MCF 10A (cell line): ENCODE measurements at places on chromosomes 11 and 22. TPM values are rescaled to one million over a fixed set of nuclear protein-coding genes. Genes with fewer than 3 reads are reported as not detected.
A peak's percentile ranks its signal among the peaks of the same experiment; 100 is the strongest.

The MS4A2 gene
- not detected in 2 replicates for total RNA-seq

GRCh38 chr11:72668629-72669347 is 5.4 kb downstream of the PDE2A start:
- no peak for DNase-seq

DNA sequence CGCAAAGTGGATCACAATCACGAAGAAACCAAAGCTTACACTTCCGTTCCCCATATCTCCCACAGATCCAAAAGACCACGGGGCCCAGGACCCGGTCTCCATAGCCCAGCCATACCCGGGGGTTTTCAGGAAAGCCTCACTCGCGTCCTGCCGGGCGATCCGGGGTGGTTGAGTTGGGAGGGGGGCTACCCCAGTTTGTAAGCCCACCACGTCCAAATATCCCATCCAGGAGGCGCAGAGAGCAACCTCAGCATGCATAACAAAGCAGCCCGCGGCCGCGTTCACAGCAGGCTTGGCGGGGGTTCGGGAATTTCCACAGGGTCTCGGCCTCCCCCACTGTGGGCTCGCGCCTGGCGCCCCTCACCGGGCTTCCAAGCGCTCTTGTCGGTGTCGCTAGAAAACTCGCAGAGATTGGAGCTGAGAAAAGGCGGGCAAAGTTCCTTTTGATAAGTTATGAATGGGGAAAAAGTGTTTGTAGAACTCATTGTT is 9.5 kb downstream of the SDF2L1 start:
- DNase-seq, result no peak

- no peak for DNase-seq
Measured at GRCh38 chr11:19694796-19695345, 17.8 kb upstream of the NAV2 start.

The FADS2 gene
- total RNA-seq, result 7.5 and 20.6 TPM in 2 replicates

- DNase-seq, result no peak
Measured at GRCh38 chr11:60377401-60378136, 763 bp upstream of the MS4A7 start.

GRCh38 chr11:117026593-117027330 is 71.5 kb downstream of the SIK3 start:
- peak; percentile 64 for DNase-seq

The LSP1 gene
- 3.3 and 3.7 TPM in 2 replicates for total RNA-seq

DNA sequence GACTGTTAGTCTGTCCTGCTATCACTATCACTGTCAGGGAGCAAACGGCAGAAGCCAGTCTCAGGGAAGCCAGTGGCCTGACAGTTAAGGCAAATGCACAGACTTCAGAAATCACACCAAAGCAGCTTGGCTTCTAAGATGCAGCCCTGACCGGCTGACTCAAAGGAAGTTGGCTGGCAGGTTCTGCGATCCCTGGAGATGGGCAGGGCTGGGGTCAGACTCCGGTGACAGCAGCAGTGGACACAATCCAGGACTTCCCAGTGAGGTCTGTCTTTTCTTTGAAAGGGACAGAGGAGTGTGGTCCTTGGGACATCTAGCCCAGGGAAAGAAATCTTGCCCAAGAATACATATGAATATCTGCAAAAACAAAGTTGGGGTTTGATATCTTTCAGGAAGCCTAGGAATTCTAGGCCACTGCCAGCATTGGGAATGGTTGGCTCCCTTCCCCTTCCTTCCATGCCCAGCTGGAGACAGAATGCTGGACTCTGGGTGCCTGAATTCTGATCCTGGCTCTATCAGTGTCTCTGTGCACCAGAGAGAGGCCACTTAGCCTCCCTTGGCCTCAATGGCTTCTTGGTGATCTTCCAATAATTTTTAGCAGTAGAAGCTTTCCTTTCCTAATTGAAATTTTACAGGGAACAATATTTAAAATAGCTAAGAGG is 108.9 kb downstream of the KIRREL3 start:
- DNase-seq, result no peak

DNA sequence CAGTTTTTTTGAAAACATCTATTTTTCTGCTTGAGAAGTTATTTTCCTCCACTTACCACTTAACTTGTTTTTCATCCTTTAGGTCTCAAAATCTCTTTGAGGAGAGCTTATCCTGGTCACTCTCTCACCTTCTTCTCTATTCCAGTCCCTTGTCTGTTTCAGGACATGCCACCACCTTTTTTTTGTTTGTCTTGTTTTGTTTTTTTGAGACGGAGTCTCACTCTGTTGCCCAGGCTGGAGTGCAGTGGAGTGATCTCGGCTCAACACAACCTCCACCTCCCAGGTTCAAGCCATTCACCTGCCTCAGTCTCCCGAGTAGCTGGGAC is 4.6 kb upstream of the BCL2L13 start:
- no peak for DNase-seq

- peak; percentile 86 for DNase-seq
Measured at GRCh38 chr22:41181349-41182241, 23.5 kb upstream of the L3MBTL2 start.

DNA sequence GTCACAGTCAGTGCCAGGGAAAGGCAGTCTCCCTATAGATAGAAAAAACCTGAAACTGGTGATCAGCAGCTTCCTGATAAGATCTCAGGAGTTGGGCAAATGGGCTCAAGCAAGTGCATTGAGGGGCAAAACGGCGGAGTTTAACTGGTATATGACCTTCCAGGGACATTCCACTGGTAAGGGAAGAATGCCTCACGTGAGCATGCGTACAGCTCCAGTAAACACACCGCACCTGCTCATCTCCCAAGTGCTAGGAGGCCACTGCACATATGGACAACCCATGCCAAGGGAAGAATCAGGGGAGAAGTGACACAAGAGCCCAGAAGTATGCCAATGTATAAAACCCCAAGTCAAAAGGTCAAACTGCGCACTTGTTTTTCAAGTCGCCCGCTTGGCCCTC is 11.6 kb downstream of the HEPHL1 start:
- DNase-seq, result no peak

DNA sequence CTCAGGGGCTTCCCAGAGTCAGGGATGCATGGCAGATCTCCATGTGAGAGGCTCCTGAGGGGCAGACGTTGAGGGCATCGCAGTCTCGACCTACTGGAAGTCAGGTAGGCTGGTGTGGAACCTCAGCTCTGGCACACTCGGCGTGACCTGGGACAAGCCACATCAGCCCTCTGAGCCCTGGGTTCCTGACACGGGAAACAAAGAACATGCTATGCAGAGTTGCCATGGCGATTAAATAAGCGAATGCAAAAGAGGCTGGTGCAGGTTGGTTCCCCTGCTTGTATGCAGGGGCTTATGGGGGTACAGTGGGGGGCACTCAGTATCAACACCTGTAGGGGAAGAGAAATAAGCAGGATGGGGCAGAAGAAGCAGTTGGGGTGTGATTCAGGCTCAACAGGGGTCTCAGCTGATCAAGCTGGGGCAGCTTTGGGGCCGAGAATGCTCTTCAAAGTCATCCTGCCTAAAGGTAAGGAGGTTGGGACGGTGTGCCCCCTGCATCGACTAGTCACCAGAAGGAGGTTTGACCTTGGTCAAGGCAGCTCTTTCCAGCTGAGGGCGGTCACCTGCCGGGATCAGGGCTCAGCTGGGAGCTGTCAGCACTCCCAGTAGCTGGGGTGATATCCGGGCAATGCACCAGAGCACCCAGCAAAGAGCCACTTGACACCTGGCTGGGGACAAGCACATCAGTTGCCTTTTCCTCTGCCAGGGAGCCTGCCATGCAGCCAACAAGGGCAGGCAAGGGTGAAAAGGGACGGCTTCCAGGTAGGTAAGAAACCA is 442.7 kb downstream of the MIAT start:
- DNase-seq, result no peak

DNA sequence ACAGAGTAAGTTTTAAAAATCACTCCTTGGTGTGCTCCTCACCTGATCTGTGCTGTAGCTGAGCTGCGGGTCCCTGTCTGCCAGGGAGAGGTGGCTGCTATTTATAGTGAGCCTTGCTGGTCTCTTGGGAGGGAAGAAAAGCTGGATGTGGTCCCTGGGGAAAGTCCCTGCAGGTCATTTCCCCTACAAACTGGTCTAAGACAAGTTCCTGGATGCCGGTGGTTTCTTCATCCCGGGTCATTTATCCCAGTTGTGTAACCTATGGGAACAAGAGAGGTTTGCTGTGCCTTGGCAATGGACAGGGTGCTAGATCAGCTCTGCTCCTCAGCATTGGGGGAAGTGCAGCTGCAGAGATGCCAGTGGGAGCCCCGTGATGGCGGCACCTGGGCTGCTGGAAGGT is at the start of gene SAA2:
Gene SAA2 (minus strand): TSS at position 108 of the 400 bp plus-strand sequence. CDS start 657 bp downstream, outside the sequence.
- DNase-seq, result peak; percentile 85

The YWHAH gene
- 64.2 and 79.9 TPM in 2 replicates for total RNA-seq

The FDXACB1 gene
- total RNA-seq, result 0.79 and 1.0 TPM in 2 replicates

The MED17 gene
- 42.2 and 43.9 TPM in 2 replicates for total RNA-seq

The HNRNPUL2 gene
- total RNA-seq, result 36.4 and 36.6 TPM in 2 replicates

The C22orf31 gene
- total RNA-seq, result not detected in 2 replicates

The APOBEC3B gene
- total RNA-seq, result 1.0 and 1.1 TPM in 2 replicates

GRCh38 chr22:21978564-21979386 is 3.8 kb downstream of the TOP3B start:
- no peak for DNase-seq

DNA sequence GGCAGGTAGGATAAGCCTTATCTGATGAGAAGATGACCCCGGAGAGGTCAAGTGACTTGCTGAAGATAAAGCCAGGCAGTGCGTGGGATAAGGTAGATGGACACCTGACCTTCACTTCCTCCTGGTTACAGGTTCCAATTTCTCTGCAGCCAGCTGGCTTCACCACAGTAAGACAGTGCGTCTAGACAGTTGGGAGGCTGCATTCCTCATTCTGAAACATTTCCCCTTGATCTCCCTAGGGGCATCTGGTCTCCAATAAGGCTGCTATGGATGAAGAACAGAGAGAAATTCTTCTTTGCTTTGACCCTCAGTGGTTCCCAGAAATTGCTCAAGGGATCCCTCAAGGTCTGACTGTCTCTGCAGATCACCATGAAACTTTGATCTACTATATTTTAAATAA is 211.3 kb downstream of the MYO18B start:
- no peak for DNase-seq

DNA sequence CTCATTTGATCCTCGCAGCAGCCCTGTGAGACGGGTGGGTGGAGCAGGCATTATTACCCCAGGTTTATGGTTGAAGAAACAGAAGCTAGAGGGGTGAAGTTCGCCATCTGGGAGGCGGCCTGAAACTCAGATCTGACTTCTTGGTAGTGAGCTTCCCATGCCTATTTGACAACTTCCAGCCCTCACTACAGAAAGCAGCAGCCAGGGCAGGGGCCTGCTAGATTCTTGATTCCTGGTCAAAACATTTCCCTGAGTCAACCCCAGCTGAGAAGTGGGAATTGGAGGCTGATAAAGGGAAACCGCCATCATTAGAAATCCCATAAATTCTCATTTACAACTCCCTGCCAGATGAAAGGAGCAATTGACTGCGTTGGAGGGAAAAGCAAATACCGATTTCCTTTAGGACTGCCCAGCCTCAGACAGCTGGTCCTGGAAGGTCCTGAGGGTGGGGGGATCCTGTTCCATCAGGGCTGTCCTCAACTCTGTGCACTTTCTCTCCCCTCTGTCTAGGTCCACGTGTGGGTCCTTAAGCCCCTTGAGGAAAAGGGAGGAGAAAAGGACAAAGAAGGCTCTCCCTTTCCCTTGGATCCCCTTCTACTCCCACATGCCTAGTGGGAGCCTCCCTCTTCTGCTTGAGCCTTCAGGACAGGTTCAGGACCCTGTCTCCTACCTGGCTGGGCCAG is 10.2 kb upstream of the NECTIN1 start:
- DNase-seq, result no peak

DNA sequence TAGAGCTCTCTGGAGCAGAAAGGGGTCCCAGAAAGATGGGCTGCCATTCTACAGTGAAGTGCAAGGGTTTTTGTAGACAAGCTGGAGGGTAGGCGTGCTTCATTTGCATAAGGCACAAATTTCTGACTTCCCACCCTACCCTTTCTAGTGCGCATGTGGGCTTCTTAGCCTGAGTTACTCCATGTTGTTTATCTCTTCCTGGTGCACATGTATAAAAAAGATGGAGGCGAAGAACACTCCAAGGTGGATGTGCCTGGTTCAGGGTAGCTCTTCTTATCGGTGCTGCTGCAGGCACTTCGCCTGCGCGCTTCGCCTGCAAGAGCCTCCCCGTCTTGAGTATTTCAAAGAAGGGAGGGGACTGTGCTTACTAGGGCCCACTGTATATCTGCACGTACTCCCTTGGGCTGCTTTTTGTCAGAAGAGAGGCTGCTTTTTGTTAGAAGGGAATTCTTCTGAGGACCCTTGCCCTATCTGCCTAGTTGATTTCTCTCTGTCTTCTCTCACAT is 1047.3 kb upstream of the CNTN5 start:
- no peak for DNase-seq

The OAF gene
- 21.6 and 34.8 TPM in 2 replicates for total RNA-seq

DNA sequence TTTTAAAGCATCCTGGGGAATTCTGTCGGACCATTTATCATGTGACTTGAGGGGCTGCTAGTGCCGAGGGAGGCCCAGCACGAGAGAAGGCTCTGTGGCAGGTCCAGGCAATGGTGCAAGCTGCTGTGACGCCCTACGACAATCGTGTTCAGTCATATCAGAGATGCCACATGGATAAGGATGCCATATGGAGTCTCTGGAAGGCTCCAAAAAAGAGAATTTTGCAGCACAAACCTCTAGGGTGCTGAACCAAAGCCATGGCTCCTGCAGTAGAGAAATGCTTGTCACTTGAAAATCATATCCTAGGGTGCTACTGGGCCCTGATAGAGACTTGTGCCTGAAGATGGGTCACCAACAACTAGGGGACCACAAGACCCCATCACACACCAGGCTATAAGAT is 6.7 kb upstream of the CD6 start:
- no peak for DNase-seq

DNA sequence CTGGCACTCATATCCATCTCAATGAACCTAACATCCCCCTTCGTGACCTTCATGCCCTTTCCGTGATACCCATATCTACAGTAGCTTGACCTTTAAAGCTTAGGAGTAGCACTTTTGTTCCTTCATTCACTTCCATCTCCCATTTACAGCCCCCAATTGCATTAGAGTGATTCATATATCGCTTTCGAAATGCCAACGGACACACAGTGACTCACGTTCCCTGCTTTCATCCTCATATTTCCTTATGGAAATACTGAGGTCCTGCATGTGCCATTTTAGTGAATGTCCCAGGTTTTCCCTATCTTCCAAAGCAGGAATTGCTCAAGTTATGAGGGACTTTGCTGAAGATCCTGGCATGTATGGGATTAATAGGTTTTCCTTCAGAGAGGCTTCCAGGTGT is 44.3 kb upstream of the CEP126 start:
- DNase-seq, result peak; percentile 82

GRCh38 chr22:22817468-22818201 is 70.0 kb upstream of the IGLL5 start:
- DNase-seq, result no peak

GRCh38 chr11:72792437-72793021 is 1.3 kb downstream of the STARD10 start:
- DNase-seq, result no peak

DNA sequence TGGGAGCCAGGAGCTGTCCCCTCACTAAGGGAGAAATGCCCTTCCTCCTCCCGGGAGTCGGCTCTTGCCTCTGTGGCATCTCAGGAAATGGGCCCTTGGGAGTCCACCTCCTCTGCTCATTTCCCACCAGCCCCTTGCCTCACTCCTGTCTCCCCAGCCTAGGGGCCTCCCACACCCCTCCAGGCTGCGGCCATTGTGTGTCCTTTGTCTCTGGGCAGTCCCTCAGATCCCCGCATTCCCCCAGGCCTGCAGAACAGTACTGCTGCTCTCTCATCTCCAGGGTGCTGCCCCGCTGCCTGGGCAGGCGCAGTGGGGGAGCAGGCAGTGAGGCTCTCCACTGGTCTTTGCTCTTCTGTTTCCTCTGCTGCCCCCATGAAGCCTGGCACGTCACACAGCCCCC is 25.0 kb downstream of the ADA2 start:
- DNase-seq, result no peak

The SLC2A11 gene
- 9.6 and 11.3 TPM in 2 replicates for total RNA-seq

The PRRG4 gene
- total RNA-seq, result 1.1 and 1.2 TPM in 2 replicates

The PDGFB gene
- 0.29 and 0.37 TPM in 2 replicates for total RNA-seq

GRCh38 chr11:12893787-12894672 is 115.1 kb upstream of the RASSF10 start:
- DNase-seq, result peak; percentile 55

The RAB6A gene
- 170 and 172 TPM in 2 replicates for total RNA-seq
